HS-5 (cell line): ENCODE measurements at places on chromosomes 11 and 22.

DNA sequence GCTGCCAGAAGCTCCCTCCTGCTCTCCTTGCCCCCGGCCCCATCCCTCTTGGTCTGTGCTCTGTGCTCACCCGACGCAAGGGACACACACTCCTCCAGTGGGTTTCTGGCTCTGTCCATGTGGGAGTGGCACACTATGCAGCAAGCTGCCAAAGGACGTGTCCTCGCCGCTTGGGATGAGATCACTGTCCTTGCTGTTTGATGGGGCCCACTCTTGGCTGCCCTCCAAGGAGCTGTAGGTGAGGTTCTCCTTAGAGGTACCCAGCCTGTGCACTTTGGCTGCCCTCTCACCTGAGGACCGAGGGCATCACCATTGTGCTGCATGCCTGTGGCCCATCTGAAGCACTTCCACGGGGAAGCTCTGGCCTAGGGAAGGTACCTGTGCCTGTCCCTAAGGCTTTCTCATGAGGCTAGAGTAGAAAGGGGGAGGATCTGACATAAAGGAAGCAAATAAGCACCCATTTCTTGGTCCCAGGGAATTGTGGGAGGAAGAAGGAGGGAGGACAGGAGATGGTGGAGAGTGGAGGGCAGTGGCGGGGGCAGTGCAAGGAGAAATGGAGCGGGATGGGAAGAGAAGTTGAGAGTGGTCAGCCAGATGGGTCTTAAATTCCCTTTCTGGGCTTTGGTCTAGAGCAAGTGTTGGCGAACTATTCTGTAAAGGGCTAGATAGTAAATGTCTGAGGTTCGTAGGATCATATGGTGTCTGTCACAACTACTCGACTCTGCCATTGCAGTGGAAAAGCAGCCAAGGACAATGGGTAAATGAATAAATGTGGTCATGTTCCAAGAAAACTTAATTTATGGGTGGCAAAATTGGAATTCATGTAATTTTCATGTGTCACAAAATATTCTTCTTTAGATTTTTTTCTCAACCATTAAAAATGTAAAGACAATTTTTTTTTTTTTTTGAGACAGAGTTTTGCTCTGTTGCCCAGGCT lies 47.0 kb upstream of the AMPD3 start:
- no peak for DNase-seq

GRCh38 chr11:75627906-75628668 lies 40.8 kb downstream of the MAP6 start:
- no peak for DNase-seq

- DNase-seq, result no peak
Measured at GRCh38 chr11:64489831-64490441, 101.1 kb upstream of the SLC22A12 start.

- DNase-seq, result no peak
Measured at GRCh38 chr11:36360826-36361415, 64.8 kb downstream of the PRR5L start.

DNA sequence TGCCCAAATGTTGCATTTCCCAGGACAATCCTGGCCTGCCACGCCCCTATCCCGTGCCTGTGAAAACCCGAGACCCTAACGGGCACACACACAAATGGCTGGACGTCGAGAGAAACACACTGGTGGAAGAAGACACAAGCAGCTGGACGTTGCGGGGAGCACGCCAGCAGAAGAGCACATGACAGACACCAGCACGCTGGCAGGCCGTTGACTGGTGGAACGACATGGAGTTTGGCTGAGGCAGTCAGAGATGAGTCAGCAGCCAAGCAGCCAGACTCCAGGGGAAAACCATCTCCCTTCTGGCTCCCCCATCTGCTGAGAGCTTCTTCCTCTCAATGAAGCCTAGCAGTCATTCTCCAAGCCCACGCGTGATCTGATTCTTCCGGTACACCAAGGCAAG lies 606.7 kb upstream of the LRRC4C start:
- no peak for DNase-seq

DNA sequence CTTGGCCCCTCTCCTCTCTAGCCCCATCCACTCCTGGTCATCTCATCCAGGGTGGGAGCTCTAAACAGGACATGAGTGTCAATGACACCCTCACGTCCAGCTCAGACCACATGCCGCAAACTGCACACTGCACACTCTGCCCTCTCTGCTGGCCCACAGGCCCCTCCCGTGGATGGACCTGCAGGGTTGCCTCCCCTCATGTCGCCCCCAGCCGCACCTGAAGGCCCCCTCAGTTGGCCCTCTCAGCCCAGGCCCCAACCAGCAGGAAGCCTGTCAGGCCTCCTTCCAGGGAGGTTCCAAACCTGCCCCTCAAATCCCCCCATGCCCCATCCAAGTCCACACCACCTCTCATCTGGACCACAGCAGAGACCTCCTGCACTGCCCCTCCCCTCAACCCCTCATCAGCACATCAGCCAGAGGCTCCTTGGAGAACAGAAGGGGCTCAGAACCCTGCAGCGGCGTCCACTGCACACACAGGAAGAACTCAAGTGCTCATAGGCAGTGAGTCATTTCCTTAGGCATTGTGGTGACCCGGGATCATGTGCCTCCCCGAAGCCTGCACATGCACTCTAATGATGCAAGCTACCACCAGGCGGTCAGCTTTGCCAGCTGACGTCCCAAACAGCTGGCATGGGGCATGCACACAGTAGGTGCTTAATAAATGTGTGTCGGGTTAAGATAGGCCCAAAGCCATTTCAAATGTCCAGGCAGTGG lies 12.9 kb upstream of the CDKN1C start:
- peak; percentile 81 for DNase-seq

DNA sequence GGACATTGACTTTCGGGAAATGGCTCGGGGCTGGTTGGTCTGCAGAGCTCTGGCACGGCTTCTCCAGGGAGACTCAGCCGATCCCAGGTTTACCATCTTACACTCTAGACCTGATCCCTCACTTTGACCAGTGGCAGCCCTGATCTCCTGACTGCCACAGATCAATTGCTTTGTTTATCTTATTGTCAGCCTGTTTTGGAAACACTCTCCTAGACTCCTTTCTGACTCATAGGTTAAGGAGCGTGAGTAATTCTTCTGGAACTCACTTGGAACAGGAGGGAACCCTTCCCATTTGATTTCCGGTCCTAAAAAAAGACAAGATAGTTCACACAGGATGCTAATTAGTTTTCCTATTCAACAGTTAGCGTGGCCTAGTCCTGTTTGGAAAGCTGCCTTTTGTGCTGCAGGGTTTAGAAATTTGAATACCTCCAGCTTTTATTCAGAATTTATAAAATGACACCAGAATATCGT lies 16.0 kb upstream of the BMAL1 start:
- peak; percentile 90 for DNase-seq

DNA sequence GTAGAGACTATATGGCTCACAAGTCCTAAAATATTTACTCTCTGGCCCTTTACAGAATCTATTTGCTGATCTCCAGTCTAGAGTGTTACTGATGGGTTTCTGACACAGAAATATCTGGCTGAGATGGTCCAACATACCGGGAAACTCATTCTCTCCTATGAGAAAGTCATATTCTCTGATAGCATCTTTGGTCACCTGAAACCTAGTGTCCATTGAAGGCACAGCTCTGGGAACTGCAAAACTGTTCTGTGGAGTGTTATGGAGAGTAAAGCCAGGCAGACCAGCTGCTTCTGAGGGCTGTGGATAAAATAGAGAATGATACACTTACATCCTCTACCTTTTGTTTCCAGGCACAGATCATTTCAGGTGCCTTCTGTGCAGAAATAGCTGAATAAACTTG lies 2.5 kb upstream of the C11orf24 start:
- DNase-seq, result no peak

GRCh38 chr11:34267417-34267816 lies 90.4 kb downstream of the ABTB2 start:
- DNase-seq, result no peak

DNA sequence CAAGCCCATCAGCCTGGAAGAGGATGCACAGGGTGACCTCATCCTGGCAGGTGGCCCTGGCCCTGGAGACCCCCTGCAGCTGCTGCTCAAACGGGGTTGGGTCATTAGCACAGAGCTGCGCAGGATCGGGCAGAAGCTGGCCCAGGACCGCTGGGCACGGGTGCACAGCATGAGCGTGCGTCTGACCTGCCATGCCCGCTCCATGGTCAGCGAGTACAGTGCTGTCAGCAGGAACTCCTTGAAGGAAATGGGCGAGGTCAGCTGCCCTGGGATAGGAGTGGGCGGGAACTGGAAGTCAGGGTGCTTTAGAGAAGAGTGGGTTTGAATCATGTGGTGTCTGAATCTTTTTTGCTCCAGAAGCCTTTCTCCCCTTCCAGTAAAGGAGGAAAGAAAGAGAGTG lies 61.1 kb downstream of the INSC start:
- DNase-seq, result no peak

DNA sequence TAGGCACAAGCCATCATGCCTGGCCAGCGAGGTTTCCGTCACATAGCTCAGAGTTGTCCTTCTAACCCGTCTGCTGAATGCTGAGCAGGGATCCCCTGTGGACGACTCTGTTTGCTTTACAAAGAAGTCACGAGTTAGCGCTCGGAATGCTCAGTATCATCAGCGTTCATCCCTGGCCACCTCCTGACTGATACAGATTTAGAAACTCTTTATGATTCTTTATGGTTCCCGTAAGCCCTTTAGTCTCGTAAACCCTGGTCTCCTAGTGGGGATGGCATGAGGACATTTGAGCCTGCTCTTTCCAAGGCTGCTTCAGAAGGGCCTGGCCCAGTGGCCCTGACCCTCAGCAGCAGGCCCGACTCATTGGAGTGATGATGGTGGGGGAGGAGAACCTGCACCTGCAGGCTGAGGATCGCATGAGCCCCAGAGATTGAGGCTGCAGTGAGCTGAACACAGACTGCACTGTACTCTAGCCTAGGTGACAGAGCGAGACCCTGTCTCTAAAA lies 9.6 kb downstream of the PEX26 start:
- no peak for DNase-seq

DNA sequence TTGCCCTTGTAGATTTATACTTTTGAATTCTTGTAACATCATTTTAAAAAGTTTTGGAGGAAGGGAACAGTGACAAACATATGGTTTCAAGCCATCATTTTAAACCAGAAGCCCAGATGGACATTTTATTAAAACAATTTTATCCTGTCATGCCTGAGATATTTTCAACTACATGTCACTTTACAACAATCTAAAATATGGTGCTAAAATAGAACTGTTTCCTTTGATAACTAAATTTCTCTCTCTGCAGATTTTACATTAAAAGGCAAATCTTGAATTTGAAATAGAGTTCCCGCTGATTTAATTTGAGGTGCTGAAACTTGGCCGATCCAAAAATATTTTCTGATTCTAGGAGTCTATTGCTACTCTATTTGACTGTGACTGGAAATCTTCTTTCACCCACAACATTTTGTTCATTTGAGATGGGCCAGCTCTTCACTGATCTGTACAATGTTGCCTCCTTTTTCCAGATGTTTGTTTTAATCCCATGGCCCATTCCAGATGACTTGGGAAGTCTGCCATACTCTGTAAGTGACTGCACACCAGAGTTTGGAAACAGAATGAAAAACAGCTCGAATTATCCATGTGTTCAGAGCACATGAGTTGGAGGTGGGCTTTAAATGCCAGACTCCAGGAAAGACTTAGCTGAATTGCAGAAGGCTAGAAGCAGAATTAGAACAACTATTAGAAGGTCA lies 402.5 kb downstream of the TMEM135 start:
- no peak for DNase-seq

GRCh38 chr11:118380571-118380970 lies 20.8 kb upstream of the ATP5MG start:
- no peak for DNase-seq

DNA sequence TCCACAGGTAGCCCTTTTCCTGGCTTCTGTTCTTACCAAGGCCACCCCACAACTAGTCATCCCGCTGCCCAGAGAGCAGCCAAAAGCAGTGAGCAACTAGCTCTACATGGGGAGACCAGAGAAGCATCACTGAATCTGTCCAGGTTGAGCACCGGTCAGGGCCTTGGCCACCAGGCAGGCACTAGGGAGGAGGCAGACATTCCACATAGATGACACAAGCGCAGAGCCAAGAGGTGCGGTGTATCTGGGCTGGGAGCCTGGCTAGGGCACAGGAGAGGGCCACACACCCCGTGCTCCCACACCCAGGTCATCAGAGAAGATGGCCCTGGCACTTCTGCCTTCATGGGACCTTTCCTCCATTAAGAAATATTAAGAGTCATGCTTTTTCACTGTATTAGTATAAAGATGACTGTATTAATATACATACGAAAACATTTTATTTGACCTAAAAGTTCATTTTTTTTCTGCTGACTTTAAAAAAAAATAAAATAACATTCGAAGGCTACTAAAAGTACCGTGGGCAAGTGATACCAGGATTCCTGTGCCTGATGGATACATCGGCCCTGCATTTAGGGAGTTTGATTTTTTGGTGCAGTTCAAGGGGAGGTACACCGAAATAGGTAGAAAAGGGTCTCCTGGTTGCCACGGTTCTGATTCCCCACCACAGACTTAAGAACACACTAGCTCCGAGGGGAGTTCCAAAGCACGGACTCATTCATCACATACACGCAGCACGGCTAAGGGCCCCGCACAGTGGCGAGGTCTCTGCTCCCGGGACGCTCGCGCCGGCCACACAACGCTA lies 1.2 kb downstream of the DGCR2 start:
- no peak for DNase-seq

DNA sequence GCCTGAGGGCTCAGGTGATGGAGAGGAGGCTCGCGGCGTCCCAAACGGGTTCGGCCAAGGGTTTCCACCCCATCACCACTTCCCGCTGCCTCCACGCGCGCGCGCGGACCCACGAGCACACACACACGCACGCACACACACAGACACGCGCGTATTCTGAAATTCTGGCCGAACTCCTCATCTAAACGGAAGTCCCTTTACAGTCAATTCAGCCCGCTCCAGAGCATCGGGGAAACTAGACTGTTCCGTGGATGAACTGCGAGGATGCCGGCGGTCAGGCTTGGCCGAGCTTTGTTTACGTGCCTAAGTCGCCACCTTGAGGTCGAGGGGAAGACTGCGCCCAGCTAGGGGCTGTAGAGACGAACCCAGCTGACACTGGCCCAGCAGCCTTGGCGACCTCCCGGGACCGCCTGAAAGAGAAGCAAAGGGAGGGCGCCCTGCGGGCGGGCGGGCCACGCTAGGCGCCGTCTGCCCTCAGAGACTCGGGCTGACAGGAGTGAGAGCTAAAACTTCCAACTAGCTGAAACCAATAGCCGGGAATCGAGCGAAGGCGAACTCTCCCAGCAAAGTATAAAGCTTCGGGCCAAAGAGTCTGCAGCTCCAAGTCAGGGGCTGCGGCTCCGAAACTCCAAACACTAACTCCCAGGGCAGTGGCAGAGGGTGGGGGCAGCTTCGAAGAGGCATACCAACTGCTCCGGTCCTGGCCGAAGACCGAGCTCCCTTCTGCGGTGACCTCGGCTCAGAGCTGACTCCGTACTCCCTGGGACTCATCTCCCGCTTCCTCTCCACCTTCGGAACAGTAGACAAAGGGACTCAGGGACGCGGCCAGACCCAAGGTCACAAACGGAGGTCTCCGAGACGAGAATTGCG lies 124.7 kb upstream of the C11orf58 start:
- DNase-seq, result peak; percentile 60

DNA sequence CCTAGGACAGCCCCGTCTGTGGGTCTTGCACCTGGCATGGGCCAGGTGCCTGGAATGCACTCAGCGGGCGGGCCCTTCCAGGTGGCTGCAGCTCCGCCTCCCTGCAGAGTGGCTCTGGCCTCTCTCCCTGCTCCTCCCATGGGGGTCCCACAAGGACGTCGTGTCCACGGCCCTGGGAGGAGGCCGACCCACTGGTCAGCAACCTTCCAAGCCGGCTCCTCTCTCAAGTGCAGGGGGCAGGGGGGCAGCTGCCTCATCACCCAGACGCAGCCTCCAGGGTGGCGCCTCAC lies 41.9 kb downstream of the CERK start:
- no peak for DNase-seq
